ENCODE measurements at places on chromosomes 13 and 19. TPM values are rescaled to one million over a fixed set of nuclear protein-coding genes. Genes with fewer than 3 reads are reported as not detected.

GPR180 gene
- 6.9 TPM for total RNA-seq

DNA sequence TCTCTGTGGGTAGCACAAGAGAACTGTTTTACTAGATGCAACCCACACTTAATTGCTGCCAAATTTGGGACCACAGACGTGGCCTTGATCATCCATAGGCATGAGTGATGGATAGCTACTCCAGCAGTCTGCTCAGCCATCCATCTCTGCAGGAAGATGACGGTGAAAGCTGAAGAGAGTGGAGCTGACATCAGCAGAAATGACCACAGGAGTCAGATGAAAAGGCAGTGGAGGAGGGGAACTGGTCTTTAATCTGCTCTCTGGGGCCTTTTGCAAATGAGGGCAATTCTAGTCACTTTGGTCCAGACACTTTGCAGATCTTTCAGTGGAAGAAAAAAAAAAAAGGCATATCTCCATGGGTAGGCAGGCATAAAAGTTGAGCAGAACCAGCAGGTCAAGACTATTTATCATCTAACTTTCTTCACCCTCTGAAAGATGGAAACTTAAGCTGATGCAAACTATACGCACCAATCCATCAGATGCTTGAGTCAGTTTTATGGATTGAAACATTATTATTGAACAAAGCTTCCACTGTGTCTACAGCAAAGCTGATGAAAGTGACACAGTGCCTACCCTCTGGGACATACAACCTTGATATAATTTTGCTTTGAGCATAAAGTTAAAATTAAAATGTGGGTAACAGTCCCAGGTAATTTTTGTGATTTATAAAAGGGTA, 281.6 kb upstream of the OBI1 start:
- no peak overlapping the region for H3K4me3 ChIP-seq
- H3K27ac ChIP-seq, result no peak overlapping the region
- no peaks in the 10 kb centered on the region for H3K36me3 ChIP-seq
- H3K4me1 ChIP-seq, result no peaks in the 10 kb centered on the region
- DNase-seq, result no peak

CYP4F8 gene
- not detected for total RNA-seq

DNA sequence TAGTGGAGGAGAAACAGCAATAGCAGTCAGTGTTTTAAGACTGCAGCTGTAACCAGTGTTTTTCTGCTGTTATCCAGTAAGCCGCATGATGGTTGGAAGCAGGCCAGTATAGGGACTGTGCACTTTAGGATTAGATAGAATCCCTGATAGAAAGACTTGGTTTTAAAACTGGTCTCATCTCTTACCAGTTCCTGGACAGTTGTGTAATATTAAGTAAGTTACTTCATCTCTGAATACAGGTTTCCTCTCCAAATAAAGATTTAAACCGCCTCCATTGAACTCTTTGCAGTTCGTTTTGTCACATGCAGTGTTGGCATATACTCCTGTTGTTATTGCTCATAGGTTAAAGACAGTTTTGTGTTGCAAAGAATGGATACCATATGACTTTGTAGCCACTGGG, 25.6 kb downstream of the URI1 start:
- H3K27ac ChIP-seq, result no peak overlapping the region
- DNase-seq, result no peak
- peaks cover 59% of the 10 kb centered on the region for H3K4me1 ChIP-seq
- H3K27me3 ChIP-seq, result no peaks in the 10 kb centered on the region
